ENCODE measurements at places on chromosomes 7 and 10.

DNA sequence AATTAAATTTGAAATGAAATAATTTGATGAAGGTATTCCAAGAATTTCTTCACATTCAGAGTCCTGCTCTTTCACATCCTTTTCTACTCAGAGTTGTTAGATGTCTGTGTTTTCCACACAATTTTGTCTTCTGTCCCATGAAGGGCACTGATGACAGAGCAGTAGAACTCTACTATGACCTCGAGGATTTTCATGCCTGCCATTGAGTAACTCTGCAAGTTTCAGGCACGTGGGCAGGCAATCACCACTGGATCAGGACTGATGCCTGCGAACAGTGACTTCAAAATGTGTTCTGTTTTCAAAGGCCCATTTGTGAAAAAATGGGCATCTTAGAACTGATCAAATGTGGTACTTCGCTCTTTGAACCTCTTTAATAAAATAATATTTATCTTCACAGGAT, 91.1 kb downstream of the CDK6 start:
- DNase-seq: no peak

DNA sequence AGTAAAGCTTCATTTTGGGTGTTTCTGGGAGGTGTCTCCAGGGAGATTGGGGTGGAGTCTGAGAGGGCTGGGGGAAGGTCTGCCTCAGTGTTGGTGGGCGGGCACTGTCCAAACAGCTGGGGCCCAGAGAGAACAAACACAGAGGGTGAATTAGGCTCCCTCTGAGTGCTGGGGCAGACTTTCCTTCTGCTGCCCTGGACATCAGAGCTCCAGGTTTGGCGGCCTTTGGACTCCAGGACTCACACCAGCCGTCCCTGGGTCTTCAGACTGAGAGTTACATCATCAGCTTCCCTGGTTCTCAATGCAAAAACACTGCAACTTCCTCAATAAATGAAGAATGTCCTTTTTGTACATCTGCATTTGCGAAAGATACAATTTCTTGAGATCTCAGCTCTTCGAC, 427.4 kb downstream of the PTPRN2 start:
- DNase-seq: no peak

DNA sequence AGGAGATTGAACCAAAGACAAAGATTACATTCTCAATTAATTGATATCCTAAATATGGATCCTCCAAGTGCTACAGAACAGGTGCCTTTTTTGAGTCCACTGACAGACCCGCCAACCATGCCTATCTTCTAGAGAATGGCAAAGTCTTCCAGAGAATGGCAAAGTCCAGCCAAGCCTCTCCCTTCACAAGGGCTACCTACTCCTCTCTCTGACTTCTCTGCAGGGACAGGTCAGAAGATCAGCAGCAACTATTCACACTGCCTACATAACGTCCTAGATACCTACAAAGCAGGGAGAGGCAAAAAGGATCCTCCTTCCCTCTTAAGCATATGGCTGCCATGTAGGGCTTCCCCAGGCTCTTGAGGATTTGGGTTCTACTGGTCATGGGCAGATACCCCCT, 12.4 kb downstream of the UBE2H start:
- no peak for DNase-seq

DNA sequence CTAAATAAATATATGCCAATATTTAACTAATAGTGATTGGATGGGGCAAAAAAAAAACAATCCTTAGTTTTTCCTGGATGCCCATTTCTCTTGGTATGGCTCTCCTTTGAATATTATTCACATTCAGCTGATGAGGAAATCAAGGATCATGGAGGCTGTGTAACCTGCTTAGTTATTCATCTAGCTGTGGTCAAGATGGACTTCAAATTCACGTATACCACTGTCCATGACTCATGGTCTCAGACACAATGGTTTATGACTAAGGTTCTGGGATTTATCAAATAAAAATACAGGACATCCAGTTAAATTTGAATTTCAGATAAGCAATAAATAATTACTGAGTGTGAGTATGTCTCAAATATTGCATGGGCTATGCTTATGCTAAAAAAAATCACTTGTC, 191.5 kb upstream of the CELF2 start:
- no peak for DNase-seq
